BJ (cell line): ENCODE measurements at places on chromosomes 2 and 18.
A peak's percentile ranks its signal among the peaks of the same experiment; 100 is the strongest.

DNA sequence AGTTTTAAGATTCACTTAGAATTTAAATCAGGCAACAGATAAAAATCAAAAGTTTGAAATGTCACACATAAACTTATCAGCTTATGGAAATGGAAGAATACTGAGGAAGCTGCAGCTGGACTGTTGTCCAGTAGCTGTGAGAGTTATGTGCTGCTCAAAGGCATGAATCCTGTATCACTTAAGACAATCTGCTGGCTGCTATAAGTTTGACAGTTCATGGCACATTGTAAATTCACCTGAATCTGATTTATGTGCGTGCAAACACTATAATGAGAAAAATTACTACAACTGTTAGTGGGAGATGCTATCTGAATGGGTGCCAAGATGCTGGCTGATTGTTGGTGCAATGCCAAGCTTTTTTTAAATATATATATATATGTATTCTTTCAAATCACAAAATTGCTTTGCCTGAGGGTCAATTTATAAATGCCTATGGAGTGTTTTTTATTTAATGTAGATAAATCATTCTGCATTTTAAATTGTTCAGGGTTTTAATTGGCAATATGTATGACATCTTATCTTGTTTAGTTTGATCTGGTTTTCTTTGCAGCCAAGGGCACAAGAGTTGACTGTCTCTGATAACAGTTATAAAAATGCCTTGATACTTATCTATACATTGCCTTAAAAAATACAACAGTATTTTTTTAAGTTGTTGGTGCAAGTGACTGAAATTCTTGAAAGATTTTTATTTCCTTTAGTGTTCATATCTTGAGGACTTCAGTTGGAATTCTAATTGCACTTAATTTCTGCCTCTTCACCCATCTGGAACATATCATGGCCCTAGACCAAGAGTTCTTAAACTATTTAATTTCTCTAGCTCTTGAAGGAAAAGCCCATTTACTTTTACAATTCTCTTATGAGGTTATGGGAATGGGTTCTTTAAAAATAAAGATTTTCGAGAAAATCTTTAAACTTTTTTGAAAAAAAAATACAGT is 48.7 kb downstream of the CAVIN2 start:
- no peak for DNase-seq

DNA sequence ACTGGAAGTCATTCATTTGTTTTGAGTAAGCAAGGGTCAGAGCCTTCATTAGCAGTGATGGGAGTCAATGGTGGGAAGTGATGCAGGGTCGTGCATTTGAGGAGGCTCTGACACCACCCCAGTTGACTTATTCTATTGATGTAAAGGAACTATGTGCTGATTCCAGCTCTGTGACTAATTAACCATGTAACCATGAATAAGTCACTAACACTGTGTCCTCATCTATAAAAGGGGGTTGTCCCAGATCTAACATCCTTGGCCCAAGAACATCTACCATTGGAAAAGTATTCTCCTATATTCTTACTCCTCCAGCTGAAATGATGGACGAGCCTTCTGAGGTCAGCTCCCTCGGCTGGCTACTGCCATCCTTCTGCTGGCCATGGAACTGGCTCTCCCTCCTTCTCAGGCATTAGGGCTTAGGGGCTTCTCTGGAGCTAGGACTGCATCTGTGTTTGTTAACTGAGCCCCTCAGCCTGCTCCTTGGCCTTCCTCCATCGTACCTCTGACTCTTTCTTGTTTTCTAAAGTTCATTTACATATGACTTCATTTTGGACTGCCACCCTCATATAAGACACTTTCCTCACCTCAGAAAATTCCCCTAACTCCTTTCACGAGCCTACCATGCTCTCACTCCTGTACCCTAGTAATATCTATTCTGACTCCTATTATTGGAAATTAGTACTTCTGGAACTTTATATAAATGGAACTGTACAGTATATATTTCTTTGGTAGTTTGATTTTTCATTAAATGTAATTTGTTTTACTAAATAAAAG is 115.5 kb downstream of the KCTD1 start:
- no peak for DNase-seq

- DNase-seq, result no peak
Observed at GRCh38 chr2:75489721-75490120, 71.0 kb downstream of the EVA1A start.

DNA sequence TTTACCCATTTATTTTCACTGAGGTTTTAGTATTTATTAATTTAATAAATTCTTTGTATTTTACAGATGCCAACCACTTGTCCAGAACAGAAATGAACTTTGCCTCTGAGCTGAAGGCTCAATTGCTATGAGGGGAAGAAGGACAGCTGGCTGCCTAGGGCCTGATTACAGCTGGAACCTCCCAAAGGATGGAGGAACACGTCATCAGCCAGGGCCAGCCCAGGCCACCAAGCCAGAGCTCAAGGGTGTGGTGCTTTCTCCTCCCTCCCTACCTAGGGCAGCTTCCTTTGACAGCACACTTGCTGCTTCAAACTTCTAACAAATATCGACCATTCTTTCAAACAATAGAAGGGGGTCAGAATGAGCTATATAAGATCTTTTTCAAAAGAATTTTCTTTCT is 19.7 kb upstream of the RIOK3 start:
- DNase-seq, result no peak

- no peak for DNase-seq
Observed at GRCh38 chr2:16385341-16385740, 280.3 kb downstream of the CYRIA start.

GRCh38 chr2:37718515-37719161 is 47.2 kb upstream of the CDC42EP3 start:
- DNase-seq, result no peak

DNA sequence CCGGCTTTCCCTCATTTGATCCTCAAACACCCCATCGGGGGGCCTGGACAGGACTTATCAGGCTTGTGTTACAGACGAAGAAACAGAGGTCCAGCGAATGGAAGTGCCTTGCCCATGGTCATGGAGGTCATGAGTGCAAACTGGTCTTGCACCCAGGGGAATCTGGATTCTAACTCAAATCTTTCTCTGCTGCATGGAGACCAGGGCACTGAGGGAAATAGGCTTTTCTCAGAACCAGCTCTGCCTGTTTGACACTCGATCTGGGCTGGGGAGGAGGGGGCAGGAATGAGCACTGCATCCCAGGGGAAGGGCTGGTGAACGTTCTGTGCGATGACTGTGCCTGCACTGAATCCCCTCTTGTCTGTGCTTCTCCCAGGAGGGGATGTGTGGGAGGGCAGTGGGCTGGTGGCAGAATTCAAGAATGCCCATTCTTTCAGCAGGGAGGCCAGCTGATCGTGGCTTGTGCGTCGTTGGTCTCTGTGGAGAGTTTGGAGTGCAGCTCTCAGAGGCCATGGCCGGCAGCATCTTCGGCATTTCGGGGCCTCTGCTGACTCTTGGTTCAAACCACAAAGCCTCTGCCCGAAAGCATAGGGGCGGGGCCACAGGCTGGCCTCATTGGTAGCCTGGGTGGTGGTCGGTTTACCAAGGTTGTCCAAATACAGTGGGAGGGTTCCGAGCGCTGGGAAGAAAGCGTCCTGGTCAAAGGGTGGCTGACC is 171.6 kb downstream of the DDX1 start:
- DNase-seq, result no peak

DNA sequence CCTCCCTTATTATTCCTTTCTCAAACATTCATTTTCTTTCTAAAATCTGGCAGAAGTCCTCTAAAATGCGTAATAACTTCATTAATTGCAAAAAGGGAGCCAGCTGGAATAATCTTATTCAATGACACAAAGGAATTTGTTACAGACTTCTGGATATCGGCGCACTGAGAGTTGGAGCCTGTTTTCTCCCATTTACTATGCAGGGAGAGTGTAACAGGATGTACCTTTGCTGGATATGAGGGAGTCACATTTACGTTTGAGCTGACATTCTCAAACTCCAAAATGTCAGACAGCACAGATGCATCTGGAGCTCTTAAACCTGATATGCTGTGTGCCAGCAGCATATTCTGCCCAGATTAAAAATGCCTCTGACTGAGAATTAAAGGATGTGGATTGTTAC is 275.3 kb downstream of the TMX3 start:
- DNase-seq, result no peak

GRCh38 chr2:238489896-238490295 is 63.2 kb downstream of the ASB1 start:
- DNase-seq, result no peak

DNA sequence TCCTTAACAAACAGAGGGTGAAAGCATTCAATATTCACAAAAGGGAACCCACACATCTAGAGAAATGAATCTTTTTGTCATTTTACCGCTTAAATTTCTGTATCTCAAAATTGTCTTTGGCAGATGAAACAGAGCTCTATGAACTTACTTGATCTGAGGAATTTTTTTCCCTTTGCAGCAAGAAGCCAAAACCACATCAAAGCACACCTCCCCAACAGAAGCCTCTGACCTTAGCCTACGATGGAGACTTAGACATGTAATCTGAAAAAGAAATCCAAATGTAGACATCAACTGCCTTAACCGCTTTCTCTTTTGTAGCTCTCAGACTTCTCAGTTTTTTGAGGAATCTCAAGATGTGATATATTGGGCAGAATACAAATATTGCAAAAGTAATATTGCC is 287.9 kb upstream of the HNMT start:
- DNase-seq, result no peak

- DNase-seq, result no peak
Observed at GRCh38 chr2:142131010-142131669, at the start of gene LRP1B. Gene LRP1B (minus strand): TSS chr2:142131016. CDS start chr2:142130729, 287 bp downstream.

DNA sequence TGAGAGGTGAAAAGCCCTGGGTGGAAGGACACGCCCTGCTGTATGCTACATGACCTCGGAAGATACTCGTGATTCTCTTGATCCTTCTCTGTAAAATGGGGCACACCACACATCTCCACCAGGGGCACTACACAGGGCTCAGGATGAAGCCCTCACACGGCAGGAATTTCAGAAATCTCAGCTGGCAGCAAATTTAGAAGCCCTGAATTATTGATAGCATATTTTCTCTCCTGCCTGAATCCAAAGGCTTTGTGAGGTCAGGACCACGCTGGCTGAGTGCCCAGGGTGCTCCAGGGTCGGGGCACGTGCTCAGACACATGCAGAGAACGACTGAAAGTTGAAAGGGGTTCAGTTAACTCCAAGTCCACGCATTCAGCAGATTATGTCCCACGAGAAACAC is 42.1 kb upstream of the GALR1 start:
- no peak for DNase-seq

DNA sequence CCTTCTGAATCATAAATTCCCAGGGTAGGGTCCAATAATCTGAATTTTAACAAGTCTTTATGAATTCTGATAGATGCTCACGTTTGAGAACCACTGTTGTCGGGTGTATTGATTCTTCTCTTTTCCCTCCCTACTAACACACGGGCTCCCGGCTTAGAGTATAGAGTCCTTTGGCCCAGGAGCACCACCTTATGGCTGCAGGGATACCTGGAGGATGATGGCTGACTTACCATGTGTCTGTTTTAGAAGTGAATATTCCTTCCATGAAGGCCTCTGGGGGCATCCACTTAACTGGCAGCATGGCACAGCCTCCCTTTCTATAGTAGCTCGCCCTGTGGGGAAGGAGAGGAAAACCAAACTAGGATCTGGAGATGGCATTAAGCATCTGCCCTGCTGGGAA is 91.7 kb downstream of the CLIP4 start:
- DNase-seq, result no peak

- DNase-seq, result peak; percentile 40
Observed at GRCh38 chr2:208280933-208281332, 14.9 kb downstream of the PIKFYVE start.

GRCh38 chr2:110718382-110718781 is 14.0 kb upstream of the ACOXL start:
- no peak for DNase-seq

DNA sequence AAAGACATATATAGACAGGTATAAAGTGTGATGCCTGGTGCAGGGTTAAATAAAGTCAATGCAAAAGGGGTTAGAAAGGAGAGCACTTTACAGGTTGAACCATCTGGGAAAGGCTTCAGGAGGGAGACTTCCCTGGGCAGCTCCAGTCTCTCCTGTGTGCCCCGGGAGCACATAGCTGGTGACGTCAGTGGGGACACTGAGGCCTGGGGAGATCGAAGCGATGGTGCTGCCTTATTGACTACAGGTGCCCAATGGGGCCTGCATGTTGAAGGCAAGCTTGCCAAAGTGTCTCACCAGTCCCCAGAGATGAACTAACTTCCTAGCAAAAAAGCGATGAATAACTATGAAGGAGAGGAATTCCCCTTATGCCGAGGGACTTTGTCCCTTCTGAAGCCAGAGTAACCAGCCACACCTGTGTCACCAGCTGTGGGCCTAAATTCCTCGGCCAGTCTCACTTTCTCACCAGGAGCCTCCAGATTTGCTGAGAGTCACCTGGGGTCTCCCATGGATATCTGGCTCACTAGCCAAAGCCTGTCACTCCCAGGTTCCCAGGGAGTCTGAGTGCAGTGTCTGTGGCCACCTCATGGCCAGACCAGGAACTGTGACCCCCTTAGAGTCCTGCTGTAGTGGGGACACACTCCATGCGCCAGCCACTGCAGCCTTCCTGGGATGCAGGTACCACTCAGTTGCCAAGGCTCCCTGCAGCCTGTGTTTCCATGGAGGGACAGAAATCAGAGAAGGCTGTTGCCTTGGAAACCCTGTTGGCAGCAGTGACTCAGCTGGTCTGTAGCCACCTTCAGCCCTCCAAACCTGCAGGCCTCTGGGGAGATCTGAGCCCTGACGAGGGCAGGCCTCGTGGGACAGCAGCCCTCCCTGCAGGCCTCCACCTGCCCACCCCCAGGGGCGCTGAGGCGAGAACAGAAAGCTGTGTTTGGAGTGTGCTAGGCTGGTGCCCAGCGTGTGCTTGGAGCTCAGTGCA is 128.7 kb downstream of the CTIF start:
- no peak for DNase-seq

DNA sequence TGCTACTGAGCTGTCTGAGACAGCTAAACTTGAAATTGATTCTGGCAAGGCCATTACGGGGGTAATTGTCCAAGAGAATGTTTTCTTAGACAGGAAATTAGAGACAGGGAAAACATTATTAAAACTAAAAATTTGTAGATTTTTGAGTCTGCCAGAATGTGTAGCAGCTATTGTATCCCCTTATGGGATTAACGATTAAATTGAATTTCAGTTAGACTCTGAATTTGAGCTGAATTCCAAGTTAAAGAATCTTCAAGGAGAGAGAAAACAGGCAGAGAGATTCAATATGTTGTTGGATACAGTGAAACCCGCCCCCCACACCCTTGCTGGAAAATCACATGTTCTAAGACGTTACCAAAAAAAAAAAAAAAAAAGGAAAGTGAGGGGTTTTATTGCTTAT is 32.7 kb upstream of the CCDC68 start:
- DNase-seq, result no peak

- no peak for DNase-seq
Observed at GRCh38 chr2:208315081-208315788, 49.2 kb downstream of the PIKFYVE start.

- no peak for DNase-seq
Observed at GRCh38 chr2:152434395-152435182, 99.6 kb downstream of the FMNL2 start.

- DNase-seq, result peak; percentile 85
Observed at GRCh38 chr2:27977731-27978312, 87.3 kb downstream of the BABAM2 start.
